Right renal pelvis (tissue), 4 donors: ENCODE measurements at places on chromosomes 11 and 22. TPM values are rescaled to one million over a fixed set of nuclear protein-coding genes. Genes with fewer than 3 reads are reported as not detected.
A peak's percentile ranks its signal among the peaks of the same experiment; 100 is the strongest.

GRCh38 chr22:41517172-41518047, 26.9 kb downstream of the POLR3H start:
- peak; percentile 42 for DNase-seq

GRCh38 chr11:117037279-117037974, 60.8 kb downstream of the SIK3 start:
- no peak for DNase-seq

DNA sequence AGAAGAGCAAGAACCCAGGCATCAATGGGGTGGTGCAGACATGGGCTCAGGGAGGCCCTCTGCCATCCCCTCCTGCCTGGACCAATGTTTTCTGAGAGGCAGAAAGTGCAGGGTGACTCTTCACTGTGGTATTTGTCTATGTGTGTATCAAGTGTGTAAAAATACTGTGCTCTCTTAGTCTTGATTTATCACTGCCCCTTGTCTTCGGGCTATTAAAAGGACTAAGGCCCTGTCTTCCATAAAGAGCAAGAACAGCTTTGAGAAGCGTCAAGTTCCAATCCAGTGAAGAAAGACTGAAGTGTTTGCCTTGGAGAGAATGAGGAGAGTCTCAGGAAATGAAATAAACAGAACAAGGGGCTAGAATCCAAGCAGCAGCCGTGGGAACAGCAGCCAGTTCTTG, 14.4 kb downstream of the PRSS23 start:
- no peak for DNase-seq

DNA sequence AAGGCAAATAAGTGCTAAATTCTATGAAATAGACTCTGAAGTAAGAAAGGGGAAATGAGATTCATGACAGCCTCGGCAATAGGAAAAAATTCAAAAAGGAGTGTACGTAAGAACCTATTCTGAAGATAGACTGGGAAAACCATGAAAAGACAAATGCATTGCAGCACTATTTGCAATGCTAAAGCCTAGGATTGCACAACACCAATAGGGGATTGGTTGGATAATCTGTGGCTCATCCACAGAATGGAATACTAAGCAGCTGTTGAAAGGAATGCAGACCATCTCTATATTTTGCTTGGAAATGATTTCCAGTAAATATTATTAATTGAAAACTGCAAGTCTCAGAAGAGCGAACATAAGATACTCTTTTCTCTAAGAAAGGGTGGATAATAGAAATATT, 91.7 kb upstream of the CLMP start:
- no peak for DNase-seq

- no peak for DNase-seq
Measured at GRCh38 chr11:134277183-134278001, 1.2 kb downstream of the GLB1L3 start.

The MRGPRX4 gene
- polyA plus RNA-seq, result not detected

The NRXN2 gene
- 27.8 TPM for polyA plus RNA-seq

The OR4C45 gene
- not detected for polyA plus RNA-seq
